Bronchial epithelial cell (primary cell): ENCODE measurements at places on chromosomes 7 and 10. TPM values are rescaled to one million over a fixed set of nuclear protein-coding genes. Genes with fewer than 3 reads are reported as not detected.

Gene MEOX2
- total RNA-seq = not detected in 2 replicates

Gene ZNF425
- 3.7 TPM in 2 replicates for total RNA-seq

DNA sequence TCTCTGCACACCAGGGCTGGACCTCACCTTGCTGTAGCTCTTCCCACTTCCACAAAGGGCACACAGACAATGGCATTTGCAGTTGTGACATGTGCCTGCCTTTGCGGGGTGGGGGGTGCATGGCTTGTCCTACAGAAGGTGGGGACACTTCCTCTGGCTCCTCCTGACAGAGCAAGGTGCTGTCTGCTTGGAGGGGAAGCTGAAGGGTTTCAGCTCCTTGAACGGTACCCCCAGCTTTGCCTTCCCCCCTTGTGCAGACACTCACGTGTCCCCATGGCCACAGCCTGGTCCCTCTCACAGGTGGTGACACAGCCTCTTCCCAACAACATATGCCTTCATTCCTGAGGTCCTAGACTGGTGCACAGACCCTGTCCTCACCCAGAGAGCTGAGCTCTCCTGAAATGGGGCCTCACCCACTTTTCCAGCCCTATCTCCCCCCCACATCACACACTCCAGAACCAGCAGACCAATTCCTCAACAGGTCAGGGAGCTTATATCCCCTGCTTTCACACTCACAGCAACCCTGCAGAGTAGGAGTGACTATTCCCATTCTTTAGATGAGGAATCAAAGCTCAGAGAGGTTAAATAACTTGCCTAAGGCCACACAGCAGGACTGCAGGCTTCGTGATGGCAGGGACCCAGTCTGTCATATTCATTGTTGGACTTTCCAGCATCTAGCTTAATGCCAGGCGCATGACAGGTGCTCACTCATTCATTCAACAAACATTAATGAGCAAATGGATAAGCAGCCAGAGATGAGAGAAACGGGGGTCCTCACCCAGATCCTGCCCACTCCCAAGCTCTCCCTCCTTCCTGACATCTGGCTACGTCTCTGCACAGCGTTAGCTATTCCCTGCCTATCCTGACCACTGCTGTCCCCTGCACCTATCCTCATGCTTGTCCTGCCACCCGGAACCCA is 44.4 kb downstream of the PARP12 start:
- DNase-seq = no peak

GRCh38 chr7:130882396-130882795 is 148.4 kb upstream of the KLF14 start:
- no peak for DNase-seq

DNA sequence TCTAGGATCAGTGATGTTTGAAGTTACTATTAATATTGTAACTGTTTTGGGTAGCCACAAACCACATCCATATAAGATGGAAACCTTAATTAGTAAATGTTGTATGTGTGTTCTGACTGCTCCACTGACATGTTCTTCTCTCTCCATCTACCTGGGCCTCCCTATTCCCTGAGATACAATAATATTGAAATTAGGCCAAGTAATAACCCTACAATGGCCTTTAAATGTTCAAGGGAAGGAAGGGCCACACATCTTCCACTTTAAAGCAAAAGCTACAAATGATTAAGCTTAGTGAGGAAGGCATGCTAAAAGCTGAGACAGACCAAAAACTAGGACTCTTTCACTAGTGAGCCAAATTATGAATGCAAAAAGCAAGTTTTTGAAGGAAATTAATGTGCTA is 176.4 kb upstream of the ANK3 start:
- DNase-seq = no peak

Gene FRAT1
- 1.5 and 1.6 TPM in 2 replicates for total RNA-seq

DNA sequence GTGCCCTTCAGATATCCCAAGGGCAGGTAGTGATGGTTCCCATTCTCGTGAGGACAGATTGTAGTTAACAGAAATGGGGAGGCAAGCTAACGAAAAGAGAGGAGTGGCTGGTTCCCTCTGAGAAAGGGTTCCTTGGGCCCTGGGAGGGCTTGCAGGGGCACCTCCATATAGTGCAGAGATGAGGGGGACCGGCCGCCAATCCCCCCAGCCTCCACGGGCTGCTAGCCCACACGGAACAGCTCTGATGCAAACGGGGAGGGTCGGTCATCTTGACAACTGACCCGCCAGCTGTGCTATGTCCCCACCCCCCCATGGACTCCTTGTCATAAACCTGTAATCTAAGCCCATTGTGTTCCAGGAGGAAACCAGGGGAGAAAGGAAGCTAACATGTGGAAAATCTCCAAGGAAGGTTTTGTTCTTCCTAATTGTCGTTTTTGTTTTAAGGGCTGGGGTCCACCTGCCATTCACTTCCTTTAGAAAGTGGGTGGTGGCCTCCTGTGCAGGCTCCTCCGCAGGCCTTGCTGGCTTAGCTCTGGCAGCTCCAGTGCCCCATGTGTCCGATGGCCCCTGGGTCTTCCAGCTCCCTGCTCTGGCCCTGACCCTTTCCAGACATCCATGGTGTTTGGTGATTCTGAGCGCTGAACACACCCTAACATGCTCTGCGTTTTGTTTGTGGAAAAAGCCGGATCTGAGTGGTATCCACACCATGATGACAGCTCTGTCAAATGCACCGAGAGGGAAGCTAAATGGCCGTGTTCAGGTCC is 15.9 kb downstream of the ADCY1 start:
- no peak for DNase-seq
